Memory B cell (primary cell): ENCODE measurements at places on chromosomes 6 and 20.

DNA sequence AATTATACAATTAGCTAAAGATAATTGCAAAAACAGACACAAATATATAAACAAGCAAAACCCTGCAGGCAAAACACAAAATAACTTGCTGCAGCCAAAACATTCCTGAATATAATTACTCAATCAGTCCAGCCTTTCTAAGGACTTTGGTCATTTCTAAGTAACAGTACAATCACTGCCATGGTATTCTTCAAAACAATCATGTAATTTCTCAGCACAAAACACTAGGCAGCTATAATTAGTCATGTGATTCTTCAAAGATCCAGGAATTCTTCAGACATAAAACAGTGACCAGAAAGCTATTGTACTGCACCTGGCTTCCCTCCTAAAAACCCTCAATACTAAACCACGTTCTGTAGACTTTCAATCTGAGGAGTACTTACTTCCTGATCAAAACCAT, 881.1 kb downstream of the EPHA7 start:
- DNase-seq, result no peak

DNA sequence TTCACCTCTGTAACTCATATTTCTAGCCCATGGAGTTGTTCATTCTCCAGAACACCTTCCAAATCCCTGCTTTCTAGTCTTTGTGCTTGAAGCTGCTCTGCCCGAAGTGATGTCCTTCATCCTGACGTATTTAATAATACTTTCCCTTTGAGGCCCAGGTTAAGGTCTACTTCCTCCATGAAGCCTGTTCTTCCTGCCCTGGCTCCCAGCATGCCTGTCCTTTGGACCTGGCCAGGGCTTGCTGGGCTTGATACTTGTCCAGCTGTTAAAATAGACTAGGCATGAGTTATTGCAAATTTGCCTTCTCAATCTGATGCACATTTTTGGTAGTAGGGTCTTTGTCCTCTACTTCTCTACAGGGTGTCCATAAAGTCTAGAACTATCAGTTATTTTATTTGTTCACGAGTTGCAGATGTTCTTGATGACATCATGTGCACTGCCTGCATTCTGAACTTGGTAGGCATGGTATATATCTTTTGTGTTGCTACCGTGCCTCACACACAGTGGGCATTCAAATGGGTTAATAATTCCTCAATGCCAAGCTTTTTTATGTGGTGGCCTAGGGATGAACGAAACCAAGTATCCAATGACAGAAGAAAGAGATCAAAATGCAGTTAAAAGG, 3.1 kb upstream of the MAP7 start:
- no peak for DNase-seq

GRCh38 chr20:59672576-59672975, 68.2 kb downstream of the PHACTR3 start:
- DNase-seq, result no peak

DNA sequence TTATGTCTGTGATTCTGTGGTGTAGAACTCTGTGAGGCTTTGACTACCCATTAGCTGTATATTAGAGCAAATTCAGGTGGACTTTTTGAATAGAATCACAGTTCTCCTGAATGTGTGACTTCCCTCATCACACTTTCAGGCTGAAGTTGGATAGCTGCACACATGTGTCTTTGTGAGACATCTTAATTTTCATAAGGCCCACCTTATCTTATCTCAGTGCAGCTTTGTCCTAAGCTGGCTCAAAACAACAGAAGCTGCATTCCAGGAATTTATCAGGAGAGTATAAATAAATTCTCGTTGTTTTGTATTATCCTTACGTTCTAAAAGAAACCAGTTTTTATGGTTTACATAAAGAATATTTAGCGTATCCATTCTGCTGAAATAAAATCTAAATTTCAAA, 26.2 kb upstream of the SLC35D3 start:
- DNase-seq, result no peak

DNA sequence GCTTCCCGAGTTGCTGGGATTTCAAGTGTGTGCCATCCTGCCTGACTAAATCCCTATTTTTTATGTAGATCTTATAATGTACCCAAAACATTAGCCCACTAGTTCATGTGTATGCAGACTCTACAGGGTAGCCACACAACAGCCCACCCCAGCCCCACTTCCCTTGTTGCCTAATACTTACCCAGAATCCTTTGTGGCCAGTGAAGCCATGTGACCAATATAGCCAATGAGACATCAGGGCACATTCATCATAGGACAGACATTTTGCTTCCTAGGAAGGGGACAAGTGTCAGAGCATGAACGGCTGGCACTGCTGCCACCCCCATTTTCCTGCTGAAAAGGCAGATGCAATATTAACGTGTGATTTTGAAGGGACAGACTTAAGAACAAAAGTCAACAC, 36.0 kb upstream of the TCP11 start:
- no peak for DNase-seq

DNA sequence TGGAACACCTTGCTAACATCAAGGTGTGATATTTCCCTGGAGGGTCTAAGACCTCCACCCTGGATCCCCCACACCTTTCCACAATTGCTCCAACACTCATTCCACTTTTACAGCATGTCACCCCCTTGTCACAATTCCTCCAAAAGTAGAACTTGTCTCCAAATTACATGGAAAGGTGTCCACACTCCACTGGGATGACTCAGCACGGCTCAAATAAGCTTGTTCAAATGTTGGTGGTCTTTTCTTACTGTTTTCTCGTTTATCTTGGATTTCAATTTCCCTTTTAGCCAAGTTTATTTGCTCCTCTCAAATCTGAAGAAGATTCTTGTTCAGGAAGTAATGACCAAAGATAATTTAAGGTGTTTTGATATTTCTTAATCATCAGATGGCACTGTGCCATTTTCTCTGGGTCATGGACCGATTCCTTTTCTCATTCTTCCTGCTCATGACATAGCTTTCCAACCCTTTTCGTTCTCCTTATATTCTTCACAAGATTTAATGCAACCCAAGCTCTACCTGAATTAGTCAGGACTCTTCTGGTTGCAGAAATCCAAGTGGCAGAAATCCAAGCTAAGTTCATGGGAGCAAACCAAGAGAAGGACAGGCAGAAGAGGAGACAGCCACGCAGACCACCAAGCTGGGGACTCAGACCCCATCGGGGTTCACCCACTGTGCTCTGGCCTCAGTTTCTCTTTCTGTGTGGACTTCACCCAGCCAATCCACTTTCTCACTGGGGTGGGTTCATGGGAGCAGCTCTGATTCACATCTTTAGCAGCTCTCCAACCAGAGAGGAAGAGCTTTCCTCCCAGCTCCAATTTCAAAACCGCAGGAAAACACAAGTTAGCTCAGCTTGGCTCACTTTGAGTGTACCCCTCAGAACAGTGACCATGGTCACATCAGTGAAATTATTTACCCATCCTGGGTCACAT, 110.5 kb upstream of the CDYL start:
- DNase-seq, result no peak

- no peak for DNase-seq
These were observed 33.3 kb downstream of the TNFRSF21 start for GRCh38 chr6:47276377-47276776.

DNA sequence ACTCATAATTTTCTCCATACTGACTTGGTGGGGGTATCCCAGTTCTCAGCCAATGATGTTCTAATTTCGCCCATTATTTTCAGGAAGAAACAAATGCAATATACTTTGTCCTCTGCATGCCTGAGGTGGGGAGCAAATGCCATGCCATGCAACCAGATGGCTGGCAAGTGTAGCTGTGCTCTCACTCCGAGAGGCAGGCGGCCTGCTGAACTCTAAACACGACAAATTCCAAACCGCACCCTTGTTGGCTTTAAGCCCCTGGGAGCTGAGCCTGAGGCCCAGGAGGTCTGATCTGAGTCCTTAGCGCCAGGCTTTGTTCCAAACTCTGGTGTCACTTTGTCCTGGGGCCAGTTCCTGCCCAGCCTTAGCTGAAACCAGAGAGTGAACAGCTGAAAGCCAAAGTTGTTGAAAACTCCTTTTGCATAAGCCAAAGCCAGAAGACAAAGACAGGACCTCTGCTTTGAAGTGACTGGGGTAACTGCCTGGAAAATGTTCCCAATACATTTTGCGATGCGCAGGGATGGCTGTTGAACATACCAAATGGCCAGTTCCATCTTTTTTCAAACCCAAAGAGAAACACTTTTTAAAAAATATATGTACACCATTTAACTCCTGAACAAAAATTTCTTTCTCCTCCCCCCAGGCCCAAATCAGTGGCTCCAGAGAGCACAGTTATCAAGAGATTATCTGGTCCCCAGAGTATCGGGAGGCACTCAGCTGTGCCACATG, 46.2 kb downstream of the TTI1 start:
- DNase-seq, result no peak

DNA sequence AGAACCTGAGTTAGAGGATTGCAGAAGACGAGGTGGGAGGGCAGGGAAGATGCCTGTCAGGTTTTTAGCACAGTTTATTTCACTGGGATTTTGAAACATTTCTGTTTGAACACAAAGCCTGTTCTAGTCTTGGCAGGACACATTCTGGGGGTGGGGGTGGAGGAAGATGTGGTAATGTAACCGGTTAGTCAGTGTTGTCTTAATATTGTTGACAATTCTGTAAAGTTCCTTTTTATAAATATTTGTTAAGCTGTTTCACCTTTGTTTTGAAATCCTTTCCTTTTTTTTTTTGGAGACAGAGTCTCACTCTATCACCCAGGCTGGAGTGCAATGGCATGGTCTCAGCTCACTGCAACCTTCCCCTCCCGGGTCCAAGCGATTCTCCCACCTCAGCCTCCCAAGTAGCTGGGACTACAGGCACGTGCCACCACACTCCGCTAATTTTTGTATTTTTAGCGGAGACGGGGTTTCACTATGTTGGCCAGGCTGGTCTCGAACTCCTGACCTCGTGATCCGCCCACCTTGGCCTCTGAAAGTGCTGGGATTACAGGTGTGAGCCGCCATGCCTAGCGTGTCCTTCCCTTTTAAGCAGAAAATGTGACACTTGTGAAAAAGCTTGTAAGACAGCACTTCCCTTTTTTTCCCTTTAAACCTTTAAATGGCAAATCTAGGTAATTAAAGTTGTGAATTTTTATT, 20.2 kb downstream of the SLC9A8 start:
- DNase-seq, result no peak

- DNase-seq, result no peak
These were observed 38.6 kb downstream of the AKIRIN2 start for GRCh38 chr6:87663434-87663833.

DNA sequence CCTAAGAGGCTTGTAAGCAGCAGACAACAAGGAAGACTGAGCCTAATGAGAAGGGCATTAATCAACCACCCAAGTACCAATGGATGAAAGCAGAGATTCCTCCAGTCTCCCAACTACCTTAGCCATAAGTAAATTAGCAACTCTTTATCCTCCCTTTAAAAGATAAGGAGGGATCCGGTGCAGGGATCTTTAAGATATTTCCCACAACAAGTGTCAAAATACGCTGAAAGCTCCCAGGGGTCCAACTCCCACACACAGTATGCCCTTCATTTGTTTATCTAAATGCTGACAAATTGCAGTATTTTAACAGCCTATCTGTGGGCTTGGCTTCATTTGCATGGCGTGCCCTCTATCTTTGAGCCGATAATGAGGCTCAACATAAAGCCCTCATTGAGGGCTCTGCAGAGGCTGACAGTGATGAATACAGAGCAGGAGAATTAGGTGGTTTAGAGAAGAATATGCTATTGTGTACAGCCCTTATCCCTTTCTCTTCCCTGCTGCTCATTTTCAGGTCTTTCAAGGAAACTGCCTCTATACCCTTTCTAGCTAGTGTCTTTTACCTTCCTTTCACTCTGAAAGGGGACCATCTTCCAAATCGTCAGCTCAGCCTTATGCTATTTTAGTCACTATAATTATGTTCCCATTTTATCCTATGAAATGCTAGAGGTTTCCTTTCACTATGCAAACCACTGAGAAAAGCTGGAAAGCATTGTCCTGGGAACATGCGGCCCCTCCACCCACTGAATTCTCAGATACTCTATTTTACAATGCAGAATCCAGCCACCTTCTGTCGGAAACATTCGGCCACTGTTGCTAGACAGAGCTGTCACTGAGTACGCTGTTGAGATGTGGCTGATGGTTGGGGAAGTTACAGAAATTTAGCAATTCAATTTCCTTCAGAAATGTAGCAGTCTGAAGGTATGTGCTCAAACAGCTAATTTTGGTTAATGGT, 575.2 kb upstream of the JAG1 start:
- no peak for DNase-seq

DNA sequence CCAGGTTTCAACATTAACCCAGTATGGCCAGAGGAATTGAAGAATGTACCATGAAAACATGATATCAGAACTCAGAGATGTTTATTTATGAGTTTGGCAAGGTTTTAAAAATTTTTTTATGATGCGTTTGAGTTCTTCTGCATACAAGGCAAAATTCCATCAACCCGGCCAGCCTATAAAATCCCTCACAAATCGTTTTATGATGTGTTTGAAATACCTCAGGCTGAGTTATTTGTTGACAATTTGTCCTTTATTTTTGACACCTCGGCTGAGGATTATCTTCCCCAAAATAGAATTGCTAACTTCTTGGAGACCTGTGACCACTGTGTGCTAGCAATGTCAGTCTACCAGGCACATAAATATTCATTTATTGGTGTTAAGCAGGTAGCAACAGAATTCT, 91.9 kb upstream of the SLC24A3 start:
- DNase-seq, result no peak

GRCh38 chr6:168134560-168135201, 55.7 kb upstream of the FRMD1 start:
- DNase-seq, result no peak

DNA sequence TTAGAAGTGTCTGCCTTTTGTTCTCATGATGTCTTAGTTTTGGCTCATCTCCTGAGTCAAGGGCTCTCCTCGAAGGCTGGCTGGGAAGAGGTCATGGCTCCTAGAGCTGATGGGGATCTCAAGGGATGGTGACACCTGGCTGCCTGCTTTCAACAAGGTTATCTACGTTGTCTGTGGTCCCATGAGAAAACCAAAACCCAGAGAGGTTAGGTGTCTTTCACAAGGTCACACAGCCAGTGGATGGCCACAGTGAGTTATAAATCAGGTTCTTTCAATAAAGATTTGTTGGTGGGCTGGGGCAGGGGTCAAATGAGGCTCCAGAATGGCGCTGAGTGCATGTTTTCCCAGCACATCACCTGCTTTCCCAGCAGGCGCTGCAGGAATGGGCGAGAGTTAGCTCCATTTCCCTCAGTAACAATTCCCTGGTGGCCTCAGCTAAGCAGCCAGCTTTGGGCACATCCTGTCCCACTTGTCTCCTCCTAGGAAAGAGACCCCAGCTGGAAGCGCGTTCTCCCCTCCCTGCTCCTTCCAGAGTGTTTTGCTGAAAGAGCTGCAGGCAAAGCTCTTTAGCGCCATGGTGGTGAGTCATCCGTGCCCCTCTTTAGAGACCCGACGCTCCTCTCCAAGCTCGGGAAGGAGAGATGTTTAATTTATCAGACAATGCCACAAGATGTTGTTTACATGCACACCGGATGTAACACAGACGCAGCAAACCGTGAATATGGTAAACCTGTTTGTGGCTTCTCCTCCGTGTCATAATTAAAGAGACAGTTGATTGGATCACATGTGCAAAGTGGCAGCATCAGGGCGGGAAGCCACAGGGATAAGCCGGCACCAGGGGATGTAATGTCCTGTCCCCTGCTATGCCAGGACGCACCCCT, 109.7 kb downstream of the LRFN2 start:
- DNase-seq, result no peak

- DNase-seq, result no peak
These were observed 19.6 kb upstream of the SAMHD1 start for GRCh38 chr20:36971103-36971502.
